ENCODE measurements at places on chromosomes 2 and 18.

- no peak for DNase-seq
Measured at GRCh38 chr2:36733215-36733614, 36.7 kb downstream of the VIT start.

DNA sequence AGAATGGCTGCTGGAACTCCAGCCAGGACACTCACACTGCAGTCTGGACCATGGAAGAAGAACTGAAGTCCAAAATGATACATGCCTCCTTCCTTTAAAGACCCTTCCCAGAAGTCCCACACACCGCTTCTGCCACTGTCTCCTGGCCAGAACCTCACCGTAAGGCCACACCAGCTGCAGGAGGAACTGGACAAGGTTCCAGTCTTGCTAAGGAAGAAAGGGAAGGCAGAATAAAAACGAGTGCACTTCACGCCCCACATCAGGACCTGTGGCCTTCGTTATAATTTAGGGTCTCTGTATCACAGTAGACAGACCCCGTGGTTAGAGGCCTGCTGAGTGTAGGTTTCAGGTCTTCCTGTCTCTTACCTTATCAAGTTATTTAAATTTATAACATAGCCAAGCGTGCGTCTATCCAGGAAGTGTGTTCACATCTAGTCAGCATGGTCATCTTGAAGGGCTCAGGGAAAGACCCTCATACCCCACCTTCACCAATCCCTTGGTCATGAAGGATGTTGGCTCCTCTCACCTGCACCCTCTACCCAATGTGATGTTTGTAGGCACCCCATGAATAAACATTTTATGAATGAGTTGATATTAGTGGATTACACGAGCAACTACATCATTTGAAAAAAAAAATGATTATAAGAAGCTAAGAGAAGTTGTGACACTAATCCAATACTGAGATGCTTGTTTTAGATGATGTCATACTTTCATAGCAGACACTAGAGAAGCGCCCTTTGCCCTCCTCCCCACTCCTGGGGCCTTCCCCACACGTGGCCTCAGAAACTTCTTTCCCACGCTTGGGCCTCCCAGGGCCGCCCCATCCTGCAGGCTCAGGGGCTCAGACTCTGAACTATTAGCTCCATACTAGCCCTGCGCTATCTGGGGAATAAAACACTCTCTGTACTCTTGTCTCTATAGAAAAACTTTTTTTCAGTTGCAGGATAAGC is 157.6 kb downstream of the FAM210A start:
- no peak for DNase-seq

DNA sequence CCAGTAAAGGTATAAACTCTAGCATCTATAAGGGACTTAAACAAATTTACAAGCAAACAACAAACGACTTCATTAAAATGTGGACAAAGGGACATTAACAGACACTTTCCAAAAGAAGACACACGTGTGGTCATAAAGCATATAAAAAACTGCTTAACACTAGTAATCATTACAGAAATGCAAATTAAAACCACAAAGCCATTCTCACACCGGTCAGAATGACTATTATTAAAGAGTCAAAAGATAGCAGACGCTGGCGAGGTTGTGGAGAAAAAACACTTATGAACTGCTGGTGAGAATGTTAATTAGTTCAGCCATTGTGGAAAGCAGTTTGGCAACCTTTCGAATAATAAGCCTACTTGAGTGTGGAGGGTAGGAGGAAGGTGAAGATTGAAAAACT is 217.1 kb upstream of the DLGAP1 start:
- DNase-seq = no peak

DNA sequence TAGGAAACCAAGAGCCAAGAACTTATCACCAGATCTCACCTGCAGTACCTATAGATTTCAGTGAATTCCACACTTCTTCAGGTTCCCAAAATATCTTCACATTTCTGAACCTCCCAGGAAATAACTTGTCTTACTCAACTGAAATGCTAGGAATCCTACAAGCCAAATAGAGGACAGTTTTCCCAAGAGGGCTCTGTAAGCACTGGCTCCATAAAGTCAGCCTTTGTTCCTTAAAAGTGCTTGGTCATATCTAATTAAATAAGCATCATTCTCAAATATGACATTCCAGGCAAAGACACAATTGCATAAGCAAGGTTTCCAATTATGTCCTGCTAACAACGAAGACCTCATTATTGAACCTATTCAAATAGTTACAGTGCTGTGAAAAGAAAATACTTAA is 154.6 kb upstream of the MGAT5 start:
- DNase-seq = no peak

GRCh38 chr18:9960258-9960904 is 46.6 kb downstream of the VAPA start:
- no peak for DNase-seq

DNA sequence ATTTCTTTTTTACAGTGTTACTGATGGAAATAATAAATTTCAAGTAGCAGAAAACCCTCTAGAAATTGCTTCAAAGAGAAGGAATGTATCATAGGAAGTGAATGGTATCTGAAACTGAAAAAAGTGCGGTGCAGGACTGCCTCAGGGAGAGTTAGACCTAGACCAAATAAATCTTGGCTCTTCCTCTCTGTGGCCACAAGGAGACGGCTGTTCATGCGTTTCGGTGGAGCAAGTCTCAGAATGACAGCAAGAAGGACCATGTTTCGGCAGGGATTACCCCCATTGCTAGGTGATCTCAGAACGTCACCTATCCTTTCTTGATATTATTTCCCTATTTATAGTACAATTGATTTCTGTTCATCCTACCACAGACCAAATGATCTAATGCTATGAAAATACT is 522.3 kb downstream of the SOX11 start:
- no peak for DNase-seq

GRCh38 chr2:8851811-8852560 is 14.6 kb upstream of the KIDINS220 start:
- DNase-seq = no peak
